ENCODE measurements at places on chromosomes 3 and 15.

- no peak for DNase-seq
Measured at GRCh38 chr3:55471084-55471483, 16.0 kb downstream of the WNT5A start.

- DNase-seq = no peak
Measured at GRCh38 chr3:2535206-2535605, 436.5 kb downstream of the CNTN4 start.

- DNase-seq = no peak
Measured at GRCh38 chr15:88264622-88265021, 8.1 kb upstream of the NTRK3 start.

DNA sequence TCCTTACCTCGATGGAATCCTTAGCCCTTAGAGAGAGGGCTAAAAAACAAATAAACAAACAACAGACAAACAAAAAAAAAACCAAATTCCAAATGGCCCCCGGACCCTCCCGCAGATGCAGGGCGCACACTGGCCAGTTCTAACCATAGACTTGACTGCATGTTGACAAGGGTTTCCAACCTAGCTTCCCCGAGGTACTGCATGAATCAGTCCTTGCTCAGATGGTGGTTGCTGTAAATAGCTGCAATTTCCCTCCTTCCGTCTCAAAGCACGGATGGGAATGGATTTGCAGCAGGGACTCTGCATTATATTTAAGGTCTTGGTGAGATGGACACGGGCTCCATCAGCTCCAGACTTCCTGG, 162.8 kb downstream of the CD47 start:
- peak; percentile 41 for DNase-seq

DNA sequence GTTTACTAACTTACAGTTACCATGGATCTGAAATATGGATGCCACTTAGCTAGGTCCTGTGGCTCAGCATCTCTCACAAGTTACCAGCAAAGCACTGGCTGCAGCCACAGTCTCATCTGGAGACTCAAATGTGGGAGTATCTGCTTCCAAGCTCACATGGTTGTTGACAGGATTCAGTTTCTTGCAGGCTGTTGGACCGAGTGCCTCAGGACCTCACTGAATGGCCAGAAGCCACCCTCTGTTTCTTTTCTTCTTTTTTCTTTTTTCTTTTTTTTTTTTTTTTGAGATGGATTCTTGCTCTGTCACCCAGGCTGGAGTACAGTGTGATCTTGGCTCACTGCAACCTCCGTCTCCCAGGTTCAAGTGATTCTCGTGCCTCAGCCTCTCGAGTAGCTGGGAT, 20.1 kb upstream of the AMOTL2 start:
- DNase-seq = no peak

All from fibroblast of upper back skin (primary cell).